ENCODE measurements at places on chromosomes 4 and X. TPM values are rescaled to one million over a fixed set of nuclear protein-coding genes. Genes with fewer than 3 reads are reported as not detected.

DNA sequence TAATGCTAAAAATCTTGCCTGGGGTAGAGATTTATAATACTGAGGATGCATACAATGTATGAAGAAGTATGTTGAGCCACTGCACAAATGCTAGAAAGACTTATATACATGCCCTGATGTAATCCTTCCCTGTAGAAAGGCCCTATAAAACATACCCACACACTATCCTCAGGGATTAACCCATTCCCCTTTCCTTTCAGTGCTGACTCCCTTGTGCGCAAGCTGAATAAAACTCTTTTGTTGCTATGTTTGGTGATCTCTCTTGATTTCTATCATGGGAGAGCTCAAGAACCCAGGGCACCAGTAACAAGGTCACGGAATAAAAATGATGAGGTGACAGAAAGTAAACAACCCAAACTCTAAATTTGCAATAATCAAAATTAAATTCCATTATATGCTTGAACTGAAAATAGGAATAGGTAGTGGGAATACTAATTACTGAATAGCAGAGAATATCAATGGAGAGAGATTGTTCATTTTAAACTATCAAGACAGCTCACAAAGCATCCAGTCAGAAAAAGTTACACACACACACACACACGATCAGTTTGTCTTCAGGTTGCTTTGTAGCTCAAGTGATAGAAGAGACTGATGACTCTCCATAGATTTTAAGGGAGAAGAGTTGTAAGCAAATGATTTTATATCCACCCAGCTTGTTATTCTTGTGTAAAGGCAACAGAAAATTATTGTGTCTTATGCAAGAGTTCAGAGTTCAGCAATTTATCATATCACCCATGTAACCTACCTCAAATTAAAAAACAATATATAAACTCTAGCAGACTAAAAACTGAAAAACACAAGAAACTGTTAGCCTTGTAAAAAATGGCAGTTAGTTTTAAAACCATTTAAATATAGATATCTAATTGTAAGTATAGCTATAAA is 14.8 kb downstream of the TIGD2 start:
- no peak for DNase-seq

DNA sequence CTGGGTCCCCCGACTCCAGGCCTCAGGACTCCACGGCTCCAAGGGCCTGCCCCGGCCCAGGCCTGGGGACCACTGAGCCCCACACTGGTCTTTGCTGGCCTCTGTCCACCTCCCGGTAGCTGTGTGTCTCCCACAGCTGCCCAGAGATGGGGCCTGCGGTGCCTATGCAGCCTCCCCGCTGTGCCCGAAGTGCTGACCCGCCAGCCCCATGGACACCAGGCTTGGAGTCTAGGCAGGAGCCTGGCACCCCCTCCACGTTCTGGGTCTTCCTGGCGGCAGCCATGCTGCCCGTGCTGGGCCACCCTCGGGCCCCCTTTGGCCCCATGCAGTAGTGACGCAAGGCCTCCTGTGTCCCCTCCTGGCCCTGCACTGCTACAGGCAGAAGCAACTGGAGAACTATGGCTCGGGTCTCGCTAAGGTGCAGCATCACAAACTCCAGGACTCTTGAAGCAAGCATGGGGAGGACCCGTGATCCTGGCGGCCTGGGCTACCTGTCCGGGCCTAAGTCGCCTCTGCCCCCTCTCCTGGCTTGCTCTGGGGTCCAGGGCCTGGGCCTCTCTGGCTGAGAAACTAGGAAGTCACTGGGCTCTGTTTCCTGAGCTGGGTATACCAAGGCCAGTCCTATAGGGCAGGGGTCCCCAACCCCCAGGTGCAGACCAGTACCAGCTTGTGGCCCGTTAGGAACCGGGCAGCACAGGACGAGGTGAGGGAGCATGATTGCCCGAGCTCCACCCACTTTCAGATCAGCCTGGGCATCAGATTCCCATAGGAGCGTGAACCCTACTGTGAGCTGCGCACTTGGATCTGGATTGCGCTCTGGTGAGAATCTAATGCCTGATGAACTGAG is 917 bp downstream of the MYL5 start:
- no peak for DNase-seq

DNA sequence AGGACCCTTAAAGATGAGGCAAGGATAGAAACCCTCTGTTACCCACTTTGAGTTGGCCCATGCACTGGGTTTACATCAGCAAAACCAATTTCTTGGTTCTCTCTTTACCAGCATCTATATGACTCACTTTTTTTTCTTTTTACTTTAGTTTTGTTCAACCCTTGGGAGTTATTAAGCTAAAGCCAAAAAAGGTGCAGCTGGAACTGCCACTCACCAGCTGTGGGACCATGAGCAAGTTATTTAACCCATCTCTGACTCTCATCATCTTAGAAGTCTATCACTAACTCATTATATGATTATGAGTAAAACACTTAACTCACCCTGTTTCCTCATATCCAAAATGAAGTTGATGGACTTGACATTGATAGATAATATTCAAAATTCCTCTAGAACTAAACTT is 53.4 kb downstream of the GABRB1 start:
- DNase-seq: no peak

CT45A10 gene
- total RNA-seq: not detected

DNA sequence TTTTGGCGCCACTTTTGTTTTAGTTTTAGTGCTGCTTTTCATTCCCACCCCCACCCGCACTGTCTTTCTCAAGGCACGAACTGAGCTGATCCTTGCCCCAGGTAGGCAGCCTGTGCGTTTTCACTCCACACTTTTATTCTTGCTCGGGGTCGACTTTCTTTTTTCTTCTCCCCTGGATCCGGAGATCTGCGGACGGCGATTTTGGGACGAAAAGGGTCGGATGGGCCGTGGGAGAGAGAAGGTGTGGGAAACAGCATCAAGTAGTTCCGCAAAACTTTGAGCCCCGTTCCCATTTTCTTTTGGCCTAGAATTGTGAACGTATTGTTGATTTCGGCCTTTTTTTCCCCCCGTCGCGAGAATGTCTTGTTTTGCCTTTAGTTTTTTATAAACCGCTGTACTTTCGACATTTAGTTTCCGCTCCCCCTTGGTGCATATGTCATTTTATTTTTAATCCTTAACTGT is 531 bp downstream of the STAG2 start:
- no peak for DNase-seq

BEND2 gene
- not detected for total RNA-seq

DNA sequence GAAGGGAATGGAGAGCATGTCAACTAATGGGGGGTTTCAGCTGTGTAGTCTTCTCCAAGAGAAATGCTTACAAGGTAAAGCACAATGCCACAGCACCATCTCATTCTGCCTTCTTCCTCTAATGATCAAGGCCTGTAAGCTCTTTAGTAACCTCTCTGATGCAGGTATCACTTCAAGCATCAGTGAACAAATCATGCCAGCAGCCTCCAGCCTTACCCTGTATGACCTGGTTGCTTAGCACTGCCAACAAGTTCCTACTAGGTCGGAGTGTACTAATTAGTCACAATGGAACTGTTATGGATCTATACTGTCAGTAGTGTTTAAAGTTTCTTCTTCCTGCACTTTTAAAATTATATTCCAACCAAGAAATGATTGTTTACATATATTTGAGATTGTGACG is 197.7 kb downstream of the GRID2 start:
- no peak for DNase-seq

DNA sequence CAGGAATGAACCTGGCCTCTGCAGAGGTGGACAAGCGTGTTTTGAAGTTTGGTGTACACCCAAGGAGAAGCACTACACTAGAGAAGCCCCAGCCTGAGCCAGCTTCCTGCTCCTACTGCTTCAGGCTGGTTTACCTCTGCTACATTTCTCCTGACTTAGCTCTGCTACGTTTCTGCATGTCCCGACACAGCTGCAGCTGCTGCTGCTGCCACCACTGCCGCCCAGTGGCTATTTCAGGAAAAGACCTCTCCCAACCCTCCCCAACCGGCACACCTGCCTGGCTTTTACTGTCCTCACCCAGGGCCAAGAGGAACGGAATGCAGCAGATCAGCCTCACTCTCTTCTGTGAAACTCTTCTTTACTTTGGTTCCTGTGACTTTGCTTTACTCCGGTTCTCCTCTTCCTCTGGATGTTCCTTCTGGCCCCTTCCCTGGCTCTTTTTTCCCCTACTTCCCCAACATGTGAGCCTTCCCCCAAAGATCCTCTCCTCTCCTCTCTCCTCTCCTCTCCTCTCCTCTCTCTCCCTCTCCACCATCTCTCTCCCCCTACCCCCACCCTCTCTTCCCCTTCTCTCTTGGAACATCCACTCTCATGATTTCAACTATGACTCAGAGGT is 3.1 kb upstream of the P2RY4 start:
- DNase-seq: no peak

ETFDH gene
- total RNA-seq: 15.4 TPM

GRCh38 chrX:431056-431455 is 44.3 kb upstream of the PPP2R3B start:
- no peak for DNase-seq

- no peak for DNase-seq
These were observed 986.3 kb downstream of the STIM2 start for GRCh38 chr4:27846951-27847350.

- DNase-seq: peak; percentile 25
These were observed at the start of gene EREG for GRCh38 chr4:74364652-74365491. Gene EREG (plus strand): TSS chr4:74365145. CDS start chr4:74365309, 164 bp downstream.

- no peak for DNase-seq
These were observed 18.9 kb upstream of the SH3KBP1 start for GRCh38 chrX:19906293-19906692.

GRCh38 chrX:139201924-139202323 is 328.6 kb upstream of the F9 start:
- no peak for DNase-seq

CXorf65 gene
- total RNA-seq: 10.0 TPM

S100P gene
- total RNA-seq: not detected

GRCh38 chr4:16677001-16677944 is 221.2 kb downstream of the LDB2 start:
- no peak for DNase-seq

GRCh38 chrX:150897421-150898320 is 797 bp downstream of the CD99L2 start:
- peak; percentile 18 for DNase-seq

ADAM29 gene
- total RNA-seq: not detected

P2RY4 gene
- total RNA-seq: 0.44 TPM

SCML2 gene
- 2.1 TPM for total RNA-seq

DNA sequence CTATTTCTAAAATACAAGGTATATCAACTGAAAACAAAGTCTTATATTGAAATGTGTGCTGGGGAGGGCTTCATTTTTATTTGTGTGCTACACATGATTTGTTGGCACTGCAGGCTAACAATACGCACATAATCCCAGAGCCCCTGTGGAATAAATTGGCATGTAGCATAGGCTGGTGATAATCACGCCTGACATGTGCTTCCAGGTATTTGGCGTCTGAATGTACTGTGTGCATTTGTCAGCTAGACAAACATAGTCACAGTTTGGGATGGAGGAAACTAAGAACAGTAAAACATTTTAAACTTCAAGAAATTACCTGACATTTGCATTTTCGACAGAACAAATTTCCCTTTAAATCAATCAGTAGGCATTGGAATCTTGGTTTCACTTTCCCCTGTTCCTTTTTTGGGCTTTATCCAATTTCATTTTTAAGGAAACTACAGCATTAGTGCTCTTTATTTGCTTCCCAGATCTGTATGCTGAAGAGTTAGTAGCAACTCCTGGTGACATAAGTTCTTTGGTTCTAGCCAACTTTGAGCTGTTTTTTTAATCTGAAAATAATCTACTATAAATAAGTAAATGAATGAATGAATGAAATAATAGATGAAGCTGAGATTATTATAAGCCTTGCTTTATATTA is 472.3 kb downstream of the PDHA2 start:
- DNase-seq: no peak

SLC4A4 gene
- not detected for total RNA-seq

GRCh38 chr4:7134737-7135388 is 57.5 kb upstream of the SORCS2 start:
- no peak for DNase-seq

- no peak for DNase-seq
These were observed 145.4 kb upstream of the CPEB2 start for GRCh38 chr4:14856934-14857235.

DNA sequence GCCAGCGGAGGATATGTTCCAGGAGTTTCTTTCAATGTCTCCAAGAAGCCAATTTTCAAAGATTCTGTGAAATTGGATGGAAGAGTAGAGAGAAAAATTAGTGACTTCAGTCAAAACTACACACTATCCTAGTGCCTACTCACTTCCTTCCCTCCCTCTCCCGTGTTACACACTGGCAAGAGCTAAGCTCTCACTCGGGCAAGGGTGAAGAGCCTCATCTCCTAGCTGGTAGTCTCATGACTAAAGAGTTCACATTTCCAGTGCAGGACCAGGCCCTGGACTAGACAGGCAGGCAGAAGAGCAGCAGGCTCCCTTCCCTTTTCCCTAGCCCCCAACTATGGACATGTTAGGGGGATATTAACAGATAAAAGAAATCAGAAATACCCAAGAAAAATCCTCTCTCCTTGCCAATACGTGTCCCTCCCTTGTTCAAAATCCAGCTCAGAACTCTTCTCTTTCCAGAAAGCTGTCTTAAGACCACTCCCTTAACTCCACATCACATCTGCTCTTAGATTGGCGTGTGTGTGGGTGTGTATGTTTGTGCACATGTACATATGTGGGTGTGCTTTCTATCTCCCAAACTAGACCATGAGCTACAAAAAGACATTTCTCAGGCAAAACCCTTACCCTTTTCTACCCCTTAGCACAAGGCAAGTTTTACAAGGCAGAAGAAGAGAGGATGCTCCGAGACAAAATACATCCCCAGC is 29.9 kb downstream of the ZDHHC9 start:
- no peak for DNase-seq

GRCh38 chr4:150149381-150149780 is 71.1 kb downstream of the DCLK2 start:
- no peak for DNase-seq

CWH43 gene
- not detected for total RNA-seq

GPR173 gene
- 0.10 TPM for total RNA-seq

DNA sequence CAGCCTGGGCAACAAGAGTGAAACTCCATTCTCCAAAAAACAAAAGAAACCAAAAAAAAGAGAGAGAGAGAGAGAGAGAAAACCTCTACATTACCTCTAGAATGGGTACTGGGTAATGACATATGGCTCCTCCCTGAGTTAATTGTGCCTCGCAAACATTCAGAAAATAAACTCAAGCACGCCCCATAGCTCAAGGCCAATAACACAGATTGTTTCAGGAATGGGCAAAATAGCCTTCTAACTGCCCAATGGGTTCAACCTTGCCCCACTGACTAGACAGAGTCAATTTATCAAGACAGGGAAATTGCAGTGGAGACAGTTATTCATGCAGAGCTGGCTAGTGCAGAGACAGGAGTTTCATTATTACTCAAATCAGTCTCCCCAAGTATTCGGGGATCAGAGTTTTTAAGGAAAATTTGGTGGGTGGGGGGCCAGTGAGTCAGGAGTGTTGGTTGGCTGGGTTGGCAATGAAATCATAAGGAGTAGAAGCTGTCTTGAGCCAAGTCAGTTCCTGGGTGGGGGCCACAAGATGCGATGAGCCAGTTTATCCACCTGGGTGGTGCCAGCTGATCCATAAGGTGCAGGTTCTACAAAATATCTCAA is 25.1 kb downstream of the NIPAL1 start:
- no peak for DNase-seq

DNA sequence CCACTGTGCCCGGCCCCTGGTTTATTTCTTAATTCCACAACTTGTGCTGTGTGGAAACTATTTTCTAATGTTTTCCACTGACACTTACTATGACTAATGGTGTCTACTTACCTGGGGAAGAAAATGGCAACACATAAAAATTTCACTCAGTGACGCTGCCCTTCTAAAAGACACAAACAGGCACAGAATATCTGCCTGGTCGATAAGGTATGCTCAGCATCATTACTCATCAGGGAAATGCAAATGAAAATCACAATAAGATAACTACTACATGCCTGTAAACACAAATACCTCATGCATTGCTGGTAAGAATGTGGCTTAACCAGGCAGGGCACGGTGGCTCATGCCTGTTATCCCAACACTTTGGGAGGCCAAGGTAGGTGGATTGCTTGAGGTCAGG is 61.6 kb downstream of the UBE2K start:
- no peak for DNase-seq

GAB1 gene
- total RNA-seq: 12.0 TPM
